ENCODE measurements at places on chromosomes 5 and 9.
A peak's percentile ranks its signal among the peaks of the same experiment; 100 is the strongest.

DNA sequence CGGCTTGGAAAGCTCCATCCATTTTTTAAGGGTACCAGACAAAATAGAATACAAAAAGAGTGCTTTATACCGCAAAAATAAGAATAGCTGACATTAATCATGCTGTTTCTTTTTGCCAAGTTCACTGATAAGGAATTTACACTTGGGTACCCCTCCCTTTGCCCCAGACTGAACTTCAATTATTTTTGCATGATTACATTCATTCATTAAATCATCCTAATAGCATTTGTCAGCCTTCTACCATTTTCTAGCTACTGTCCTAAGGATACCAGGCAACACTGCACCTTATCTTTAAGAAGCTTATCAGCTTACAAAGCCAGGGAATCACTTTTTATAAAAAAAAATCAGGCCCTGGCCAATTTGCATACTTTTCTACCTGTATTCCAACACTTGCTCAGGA, 48.4 kb downstream of the YIPF5 start:
- DNase-seq = no peak

DNA sequence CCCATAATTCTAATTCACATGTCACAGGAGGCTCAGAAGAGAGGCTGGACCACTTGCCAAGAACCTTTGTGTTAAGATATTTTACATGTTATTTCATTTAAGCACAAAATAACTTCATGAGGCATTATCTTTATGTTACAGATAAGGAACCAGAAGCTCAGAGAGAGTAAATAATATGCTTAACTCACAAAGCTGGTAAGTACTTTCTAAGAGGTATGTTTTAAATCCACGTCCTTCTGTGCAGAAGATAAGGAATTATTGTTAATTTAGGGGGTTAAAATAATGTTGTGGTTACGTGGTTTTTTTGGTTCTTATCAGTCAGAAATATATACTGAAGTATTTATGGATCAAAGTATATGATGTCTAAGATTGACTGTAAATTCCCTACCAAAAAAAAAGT, 8.0 kb downstream of the STRBP start:
- no peak for DNase-seq

DNA sequence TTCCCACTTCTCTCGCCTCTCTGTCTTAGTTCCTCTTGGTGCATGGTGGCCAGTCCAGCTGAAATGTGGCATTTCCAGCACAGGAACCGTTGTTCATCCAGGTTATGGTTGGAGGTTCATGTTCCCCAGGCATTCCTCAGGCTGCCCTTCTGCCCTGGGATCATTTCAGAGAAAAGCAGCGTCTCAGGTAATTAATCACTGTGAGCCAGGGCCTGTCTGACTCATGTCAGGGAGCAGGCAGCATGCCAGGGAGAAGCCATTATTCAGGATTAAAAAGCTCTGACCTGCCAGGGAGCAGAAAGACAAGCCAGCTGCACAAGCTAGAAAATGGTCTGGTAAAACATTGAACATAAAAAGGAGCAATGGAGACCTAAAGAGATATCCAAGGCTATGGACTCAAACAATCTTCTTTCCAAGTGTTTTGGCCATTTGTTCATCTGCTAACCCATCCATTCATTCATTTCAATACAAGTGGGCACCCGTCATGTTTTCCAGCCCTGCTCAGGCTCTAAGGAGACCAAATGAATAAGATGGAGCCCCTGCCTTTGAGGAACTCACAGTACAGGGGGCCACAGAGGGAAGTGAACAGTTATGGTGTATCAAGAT, 241.4 kb downstream of the DRD1 start:
- no peak for DNase-seq

DNA sequence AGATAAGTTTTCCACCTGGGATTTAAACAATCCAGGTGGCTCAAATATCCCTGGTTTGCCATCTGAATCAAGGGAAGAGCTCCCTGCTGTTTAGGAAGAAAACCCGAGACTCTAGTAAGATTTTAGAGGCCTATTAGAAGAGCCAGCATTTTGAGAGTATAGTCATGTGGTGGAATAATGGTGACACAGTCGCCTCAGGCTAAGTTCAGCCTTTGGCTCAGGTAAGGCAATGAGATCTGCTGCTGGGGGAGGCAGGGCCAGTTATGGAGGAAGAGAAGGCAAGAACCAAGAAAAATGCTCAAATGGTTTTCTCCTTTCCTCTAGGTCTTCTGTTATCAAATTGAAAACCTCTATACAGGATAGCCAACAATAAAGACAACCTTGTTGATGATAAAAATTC, 16.2 kb downstream of the RAD1 start:
- DNase-seq = no peak

DNA sequence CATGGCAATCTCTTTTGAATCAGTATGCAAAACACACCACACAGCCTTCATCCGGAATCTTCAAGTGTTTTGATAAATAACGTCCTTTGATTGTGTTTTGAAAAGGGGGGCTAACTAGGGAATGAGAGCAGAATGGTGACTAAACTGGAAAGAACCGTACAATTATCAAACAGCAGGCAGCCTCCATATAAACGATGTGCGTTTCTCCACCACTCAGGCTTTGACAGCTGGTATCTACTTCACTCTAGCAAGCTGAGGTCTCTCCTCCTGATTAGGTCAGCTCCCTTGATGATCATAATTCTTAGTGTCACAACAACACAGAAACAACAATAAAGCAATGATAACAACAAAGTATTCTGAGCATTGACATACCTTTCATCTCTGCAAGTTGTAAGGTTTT, 465.9 kb downstream of the TUSC1 start:
- peak; percentile 31 for DNase-seq
